ENCODE measurements at places on chromosomes 2 and 18.

DNA sequence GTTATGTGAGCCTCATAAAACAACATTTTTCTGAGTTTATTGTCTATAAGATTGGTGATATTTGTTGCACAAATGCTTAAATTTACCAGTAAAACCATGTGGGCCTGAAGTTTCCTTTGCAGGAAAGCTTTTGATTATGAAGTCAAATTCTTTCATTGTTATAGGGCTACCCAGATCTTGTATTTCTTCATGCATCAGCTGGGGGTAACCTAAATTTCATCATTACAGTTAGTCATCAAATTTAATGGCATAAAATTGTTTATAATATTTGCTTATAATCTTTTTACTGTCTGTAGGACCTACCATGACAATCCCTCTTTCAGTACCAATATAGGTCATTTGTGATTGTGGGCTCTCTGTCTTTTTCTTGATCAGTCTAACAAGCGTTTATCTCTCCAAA is 47.8 kb downstream of the SMAD2 start:
- DNase-seq, result no peak

GRCh38 chr18:5941890-5942289 is 46.6 kb upstream of the TMEM200C start:
- DNase-seq, result no peak

DNA sequence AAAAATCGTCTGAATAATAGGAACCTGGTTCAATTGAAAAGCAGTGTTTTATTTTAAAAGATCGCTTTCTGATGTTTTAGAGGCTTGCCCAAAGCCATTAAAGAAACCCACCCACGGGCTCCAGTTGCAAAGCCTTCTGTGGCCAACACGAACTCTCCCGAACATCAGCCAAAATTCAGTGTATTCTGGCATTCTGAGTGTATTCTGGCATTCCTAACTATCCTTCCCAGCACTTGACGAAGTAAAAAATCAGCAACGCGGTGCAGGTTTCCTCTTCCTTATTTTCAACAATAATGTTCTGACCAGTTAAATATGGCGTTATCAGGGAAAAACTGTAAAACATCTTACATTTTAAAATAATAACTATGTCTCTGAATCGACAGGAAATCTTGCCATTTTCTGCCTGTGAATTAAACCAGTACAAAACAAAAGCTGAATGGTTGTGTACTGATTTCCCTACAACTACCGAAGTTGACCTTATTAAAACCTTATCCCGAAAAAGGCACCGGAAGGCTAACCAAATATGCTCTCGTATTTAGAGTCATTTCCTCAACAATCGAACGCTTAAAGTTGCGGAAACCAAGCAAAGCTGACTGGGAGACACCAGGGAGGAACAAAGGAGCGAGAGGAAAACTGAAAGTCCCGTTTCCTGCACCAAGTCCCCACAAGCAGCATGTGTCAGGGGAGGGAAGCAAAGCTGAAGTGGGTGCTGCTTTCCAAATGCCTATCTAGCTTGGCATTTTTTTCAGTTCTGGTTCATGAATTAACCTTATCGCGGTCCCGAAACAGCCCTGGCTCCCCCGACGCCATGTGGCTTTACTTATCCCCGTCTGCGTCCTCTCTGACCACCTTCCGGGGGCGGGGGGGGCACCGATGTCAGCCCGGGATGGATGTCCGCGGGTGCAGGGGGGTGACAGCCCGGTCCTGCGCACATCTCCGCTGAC is 44.3 kb downstream of the ZNF516 start:
- peak; percentile 69 for DNase-seq

- no peak for DNase-seq
Observed at GRCh38 chr2:200345975-200346374, 39.5 kb downstream of the SPATS2L start.

- no peak for DNase-seq
Observed at GRCh38 chr2:216877085-216877484, 17.2 kb upstream of the TNP1 start.

DNA sequence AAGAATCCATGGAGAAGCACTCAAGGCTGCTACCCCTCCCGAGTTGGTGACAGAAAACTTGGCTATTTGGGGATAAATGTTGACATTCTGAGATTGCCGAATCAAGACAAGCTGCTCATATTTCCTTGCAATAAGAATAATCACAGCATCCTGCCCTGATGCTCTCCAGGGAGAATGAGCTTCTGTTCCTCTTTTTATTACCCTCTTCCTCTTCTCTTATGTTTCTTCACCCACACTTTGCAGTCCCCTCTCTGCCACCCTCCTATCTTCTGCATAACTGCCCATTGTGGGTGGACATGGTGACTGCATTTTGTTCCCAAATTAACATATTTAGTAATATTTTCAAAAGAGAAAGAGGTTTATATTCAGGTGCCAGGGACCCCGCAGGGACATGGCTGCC is 11.9 kb upstream of the MSGN1 start:
- DNase-seq, result no peak

DNA sequence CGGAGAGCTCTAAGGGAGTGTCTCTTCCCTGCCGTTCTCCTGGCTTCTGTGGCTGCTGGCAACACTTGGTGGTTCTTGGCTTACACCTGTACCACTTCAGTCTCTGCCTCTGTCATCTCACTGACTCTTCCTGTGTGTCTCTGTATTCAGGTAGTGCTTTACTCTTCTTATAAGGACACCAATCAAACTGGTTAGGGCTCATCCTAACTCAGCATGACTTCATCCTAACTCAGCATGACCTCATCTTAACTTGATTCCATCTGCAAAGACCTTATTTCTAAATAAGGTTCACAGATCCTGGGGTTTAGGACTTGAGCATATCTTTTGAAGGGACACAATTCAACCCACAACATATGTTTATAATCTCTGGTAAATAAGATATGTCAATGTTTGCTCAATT is 51.6 kb upstream of the DSEL start:
- no peak for DNase-seq

DNA sequence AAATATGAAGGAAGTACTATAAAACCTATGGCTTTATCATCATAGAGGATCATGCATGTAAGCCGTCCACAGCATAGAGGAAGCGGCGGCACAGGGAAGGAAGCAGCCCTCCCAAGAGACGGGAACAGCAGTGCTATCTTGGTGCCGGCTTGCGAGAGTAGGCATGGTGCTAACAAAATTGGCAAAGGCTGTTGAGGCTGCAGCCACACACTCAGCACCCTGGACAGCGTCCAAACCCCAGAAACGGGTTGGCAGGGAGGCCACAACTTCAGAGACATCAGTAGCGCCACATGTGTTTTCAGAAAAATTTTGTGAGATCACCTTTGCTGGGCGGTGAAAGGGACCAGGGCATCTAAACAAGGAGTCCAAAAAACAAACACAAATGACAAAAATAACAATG is 37.7 kb downstream of the NETO1 start:
- DNase-seq, result peak; percentile 5

GRCh38 chr2:156385242-156385641 is 50.9 kb upstream of the GPD2 start:
- DNase-seq, result no peak

DNA sequence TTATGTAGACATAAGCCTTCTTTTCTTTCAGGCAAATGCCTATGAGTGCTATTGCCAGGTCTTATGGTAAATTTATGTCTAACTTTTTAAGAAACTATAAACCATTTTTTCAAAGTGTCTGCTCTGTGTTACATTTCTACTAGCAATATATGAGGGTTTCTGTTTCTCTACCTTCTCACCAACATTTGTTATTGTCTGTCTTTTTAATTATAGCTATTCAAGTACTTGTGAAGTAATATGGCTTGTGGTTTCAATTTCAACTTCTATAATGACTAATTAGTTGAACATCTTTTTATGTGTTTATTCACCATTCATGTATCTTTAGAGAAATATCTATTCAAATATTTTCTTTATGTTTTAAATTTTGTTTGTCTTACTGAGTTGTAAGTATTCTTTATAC is 213.1 kb upstream of the MC4R start:
- no peak for DNase-seq

DNA sequence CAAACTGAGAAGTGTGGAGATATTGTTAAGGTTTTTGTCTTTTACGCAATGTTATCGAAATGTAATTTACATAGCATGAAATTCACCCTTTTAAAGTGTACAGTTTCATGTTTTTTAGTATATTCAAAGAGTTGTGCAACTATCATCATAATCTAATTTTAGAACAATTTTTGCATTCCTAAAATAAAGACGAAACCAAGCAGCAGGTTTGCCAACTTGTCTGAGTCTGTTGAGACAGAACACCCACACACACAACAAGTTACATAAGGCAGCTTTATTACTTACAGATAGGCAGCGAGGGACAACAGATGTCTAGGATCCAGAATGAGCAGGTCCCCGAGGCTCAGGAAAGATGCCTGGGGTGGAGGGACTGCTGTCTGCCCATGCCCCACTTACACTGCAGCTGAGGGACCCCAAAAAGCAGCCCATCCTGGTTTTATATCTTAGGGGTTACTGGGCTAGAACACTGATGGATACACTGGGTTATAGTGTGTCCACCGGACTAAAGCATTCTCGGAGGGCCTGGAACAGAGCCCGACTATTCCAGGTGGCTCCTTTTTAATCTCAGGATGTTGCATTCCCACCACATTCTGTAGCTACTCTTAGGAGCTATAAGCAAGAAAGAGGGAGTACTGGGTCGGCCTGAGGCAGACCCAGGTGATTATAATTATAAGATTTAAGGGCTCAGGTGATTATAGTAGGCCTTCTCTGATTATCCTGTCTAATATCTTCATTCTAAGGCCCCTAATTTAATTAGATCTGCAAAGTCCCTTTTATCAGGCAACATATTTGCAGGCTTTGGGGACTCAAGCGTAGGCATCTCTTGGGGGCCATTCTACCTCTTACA is 150.2 kb upstream of the DOK6 start:
- peak; percentile 32 for DNase-seq

- DNase-seq, result no peak
Observed at GRCh38 chr2:219965287-219966194, 338.1 kb downstream of the SLC4A3 start.

DNA sequence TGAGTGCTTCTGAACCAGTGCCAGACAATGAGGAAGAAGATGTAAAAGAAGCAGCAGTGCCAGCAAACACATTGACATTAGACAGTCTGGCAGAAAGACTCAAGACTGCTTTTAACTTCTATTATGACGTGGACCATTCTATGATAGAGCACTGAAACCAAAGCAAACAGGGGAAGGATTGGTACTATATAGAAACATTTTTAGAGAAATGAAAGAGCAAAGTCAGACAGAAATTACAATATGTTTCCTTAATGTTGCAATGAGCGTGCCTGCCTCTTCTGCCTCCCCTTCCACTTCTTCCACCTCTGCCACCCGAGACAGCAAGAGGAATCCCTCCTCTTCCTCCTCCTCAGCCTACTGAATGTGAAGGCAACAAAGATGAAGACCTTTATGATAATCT is 39.7 kb downstream of the DHX57 start:
- DNase-seq, result no peak

DNA sequence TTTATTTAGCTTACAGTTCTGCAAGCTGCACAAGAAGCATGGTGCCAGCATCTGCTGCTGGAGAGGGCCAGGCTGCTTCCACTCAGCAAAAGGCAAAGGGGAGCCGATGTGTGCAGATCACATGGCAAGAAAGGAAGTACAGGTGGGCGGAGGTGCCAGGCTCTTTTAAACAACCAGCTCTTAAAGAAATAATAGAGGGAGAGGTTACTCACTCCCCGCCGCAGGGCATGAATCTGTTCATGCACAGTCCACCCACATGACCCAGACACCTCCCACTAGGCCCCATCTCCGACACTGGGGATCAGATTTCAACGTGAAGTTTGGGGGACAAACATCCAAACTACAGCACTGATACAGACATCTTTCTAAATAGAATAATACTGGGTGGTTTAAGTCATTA is 105.8 kb downstream of the MTCL1 start:
- no peak for DNase-seq

DNA sequence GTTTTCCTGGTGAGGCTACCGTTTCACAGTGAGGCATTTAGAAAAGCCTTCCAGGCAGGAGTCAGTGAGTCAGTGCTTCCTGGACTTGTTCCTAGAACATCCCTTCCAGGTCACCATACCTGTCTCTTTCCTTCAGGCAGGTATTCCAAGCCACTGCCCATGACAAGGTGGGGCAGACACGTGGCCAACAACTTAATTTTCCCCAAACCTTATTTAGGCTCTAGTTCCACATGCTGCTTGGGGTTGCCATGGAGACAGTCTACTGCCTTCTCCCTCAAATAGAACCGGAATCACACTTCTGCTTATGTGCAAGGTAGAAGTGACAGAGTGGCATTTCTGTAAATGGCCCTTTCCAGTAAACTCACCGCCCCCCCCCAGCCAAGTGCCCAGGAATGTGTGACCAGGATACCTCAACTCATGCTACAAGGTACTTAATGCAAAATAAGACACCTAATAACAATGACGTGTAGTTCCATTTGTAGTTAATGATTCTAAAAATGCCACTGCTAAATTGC is 258.3 kb downstream of the PRKCE start:
- no peak for DNase-seq

- DNase-seq, result no peak
Observed at GRCh38 chr18:70418546-70419311, 129.9 kb downstream of the SOCS6 start.

- peak; percentile 35 for DNase-seq
Observed at GRCh38 chr2:216274194-216274840, 98.0 kb downstream of the MARCHF4 start.

All from fibroblast of skin of back (primary cell).